Activated T-cell treated with anti-CD3 and anti-CD28 coated beads for 1 hour (primary cell): ENCODE measurements at places on chromosomes 5 and 9.

DNA sequence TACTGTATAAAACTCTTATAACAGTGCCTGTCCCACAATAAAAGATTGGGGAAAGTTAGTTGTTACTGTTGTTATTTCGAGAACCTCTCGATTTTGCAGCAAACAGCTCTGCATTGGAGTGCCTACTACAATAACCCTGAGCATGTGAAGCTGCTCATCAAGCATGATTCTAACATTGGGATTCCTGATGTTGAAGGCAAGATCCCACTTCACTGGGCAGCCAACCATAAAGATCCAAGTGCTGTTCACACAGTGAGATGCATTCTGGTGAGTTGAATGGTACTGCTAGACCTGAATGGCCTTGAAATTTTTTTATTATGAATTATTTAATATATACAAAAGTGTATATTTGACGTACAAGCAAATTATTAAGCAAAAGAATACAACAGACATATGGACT is 123.2 kb downstream of the TEX10 start:
- no peak for DNase-seq

- no peak for DNase-seq
Measured at GRCh38 chr5:33793836-33794549, 97.8 kb downstream of the ADAMTS12 start.

DNA sequence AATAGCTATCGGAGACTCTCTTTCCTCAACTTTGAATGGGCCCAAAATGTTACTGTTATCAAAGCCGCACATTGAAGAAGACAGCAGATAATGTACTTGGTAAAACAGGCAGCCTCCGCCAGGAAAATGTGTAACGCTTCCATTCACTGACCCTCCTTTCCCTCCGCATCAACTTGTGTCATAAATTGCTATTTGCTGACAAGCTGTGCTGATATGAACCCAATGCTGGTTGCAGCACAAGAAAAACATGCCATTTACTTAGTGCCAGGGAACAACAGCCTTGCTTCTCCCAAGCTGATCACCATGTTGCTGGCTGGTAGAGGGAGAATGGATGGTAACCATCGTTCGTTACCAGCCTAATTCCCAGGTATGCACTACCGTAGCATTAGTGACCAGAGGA is 162.6 kb upstream of the PPP1R2B start:
- DNase-seq, result no peak

DNA sequence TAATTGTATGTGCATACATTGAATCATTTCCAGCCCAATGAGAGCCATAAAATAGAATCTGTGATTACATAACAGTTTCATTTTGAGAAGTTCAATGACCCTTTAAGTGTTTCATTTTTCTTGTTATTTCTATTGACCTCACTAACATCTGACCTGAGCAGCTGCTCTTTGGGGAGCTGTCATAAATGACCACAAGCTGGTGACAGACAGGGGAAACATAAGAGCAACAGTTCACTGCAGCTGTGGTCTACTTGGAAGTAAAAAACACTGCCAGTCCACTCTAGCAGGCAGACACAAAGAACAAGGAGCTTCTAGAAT is 265.4 kb downstream of the DTWD2 start:
- DNase-seq, result no peak

- no peak for DNase-seq
Measured at GRCh38 chr5:15834596-15835245, 334.7 kb downstream of the FBXL7 start.

GRCh38 chr5:132387640-132388117 is 18.2 kb downstream of the SLC22A5 start:
- DNase-seq, result no peak

DNA sequence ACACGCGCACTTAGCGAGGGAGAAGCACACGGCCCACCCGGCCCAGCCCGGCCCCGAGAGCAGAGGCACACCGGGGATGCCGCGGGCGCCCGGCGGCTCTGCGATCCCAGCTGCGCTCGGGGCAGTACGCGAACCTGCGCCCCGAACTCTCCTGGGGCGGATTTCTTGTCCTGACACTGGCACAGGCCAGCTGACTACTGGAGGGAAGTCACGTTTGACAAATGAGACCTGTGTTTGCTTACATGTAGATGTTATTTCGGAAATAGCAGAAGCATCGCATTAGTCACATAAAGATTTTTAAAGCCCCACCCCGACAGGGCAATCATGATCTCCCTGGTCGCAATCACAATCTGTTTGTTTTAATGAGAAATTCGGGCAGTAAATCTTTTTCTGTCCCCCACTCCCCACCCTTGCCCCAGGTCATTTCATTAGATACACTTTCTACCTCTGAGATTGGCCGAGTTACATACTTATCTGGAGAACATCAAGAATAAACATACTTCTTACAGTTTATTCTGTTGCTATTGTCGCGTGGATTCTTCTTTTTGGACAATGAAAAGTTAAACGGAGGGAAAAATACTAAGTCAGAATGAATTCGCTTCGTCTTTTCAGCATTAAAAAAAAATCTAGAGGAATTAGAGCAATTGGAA is 518.9 kb downstream of the CTNND2 start:
- DNase-seq, result no peak

DNA sequence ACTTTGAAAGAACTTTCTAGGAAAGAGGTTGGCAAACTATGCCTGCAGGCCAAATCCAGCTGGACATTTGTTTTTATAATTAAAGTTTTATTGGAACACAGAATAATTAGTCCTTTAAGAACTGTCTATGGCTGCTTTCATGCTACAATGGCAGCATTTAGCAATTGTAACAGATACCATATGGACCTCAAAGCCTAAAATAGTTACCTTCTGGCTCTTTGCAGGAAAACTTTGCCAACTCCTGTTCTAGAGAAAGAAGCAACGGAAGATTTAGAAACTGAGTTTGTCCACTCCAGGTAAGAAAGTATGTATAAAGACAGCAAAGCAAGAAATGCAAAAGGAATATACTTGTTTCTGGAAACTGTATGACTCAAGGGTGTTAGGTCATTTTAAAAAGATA is 281.7 kb upstream of the TRPM3 start:
- no peak for DNase-seq

GRCh38 chr5:91027405-91028139 is 355.5 kb downstream of the ARRDC3 start:
- no peak for DNase-seq

- no peak for DNase-seq
Measured at GRCh38 chr5:39274398-39275085, 55.2 kb upstream of the FYB1 start.

DNA sequence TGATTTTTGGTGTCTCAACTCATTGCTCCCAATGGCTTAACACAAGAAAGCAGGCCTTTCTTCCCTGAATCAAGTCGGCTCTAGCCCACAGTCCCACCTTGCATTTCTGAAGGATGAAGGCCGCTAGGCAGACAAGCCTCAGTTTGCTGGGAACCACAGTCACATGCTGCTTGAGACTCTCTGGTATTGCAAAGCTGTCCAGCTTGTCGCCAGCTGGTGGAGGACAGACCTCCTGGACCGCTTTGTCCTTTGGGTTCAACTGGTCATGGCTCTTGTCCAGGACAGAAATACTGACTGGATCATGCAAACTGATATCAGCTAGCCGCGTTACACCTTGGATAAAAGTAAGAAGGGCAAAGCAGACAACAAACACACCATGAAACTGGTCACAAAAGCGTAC is 23.1 kb downstream of the DDX31 start:
- DNase-seq, result no peak

- no peak for DNase-seq
Measured at GRCh38 chr5:31641575-31641974, 2.6 kb downstream of the PDZD2 start.

DNA sequence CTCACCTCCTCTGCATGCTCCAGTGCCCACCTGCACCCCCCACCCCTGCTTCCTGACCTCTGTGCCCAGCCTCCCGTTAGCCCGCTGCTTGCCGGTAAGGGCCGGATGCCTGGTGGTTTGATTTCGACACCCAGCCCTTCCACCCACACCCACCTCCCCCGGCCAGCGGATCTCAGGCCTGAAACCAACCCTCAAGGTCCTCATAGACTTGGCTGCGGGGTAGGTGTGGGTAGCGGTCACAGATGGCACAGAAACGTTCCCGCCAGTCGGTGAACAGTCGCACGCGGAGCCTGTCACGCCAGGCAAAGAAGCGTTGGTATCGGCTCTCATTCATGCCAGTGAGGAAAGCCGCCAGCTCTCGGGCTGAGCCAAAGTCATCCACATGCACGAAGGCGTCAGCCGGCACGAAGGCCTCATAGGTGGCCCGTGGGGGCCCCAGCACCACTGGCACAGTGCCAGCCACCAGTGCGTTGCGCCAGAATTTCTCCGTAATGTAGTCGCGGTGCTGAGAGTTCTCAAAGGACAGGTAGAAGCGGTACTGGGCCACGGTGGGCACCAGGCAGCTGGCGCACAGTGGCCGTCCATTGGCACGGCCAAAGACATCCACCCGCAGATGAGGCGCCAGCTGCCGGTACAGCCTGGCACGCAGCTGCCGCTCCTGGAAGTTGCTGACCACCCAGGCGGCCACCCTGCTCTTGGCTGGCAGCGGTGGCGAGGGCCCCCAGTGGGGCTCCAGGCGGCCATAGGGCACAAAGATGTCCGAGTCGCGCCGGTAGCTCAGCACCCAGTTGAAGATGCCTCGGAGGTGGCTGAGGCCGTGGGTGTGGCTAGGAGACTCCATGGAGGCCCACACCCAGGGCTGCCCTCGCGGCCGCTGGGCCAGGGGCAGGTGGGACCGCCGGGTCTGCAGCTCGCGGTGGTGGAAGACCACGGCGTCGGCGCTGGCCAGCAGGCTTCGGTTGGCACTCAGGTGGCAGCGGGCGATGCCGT is 1.1 kb downstream of the FUT7 start:
- DNase-seq, result peak; percentile 17

- DNase-seq, result no peak
Measured at GRCh38 chr5:162429142-162429541, 361.6 kb downstream of the GABRG2 start.

GRCh38 chr5:173659423-173659822 is 43.0 kb upstream of the BOD1 start:
- DNase-seq, result no peak

DNA sequence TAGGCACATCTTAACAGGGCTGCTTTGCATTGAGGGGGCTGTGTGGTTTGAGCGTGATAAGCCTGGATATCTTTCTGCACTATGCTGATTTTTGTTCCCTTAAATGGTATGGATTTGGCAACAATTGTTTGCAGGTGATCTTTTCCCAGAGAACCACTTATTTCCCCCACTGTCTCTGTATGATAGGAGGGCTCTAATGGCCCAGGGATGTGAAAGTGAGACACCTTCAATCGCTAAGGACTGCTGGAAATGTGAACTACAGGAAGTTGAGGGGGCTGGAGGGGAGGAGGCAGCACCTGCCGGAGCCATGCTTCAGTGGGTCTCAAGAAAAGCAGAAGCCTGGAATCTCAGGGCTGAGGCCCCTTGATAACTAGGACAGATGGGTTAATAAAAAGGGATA is 29.4 kb downstream of the SYK start:
- DNase-seq, result no peak

DNA sequence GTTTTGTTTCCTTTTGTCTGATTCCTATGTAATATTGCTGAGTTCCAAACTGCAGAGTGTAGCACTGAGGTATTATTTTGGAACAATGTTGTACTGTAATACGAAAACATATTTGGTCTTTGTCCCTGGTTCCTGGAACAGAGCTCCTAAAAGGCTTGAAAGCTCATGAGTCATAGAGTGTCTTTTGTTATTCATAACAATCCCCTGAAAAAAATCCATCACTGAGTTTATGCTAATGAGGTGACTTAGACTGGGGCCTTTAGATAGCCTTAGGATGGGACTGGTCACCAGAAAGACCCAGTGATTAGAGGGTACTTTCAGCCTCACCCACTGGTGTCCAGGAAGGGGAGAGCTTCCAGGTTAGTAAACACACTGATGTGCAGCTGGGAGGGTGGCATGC is 132.7 kb upstream of the POU5F2 start:
- DNase-seq, result no peak

- DNase-seq, result no peak
Measured at GRCh38 chr9:91034521-91034920, 232.9 kb downstream of the SYK start.

- DNase-seq, result no peak
Measured at GRCh38 chr9:93197670-93198069, 13.7 kb downstream of the WNK2 start.
